ENCODE measurements at places on chromosomes 2 and 18. TPM values are rescaled to one million over a fixed set of nuclear protein-coding genes. Genes with fewer than 3 reads are reported as not detected.
A peak's percentile ranks its signal among the peaks of the same experiment; 100 is the strongest.

- no peaks in the 10 kb centered on the region for H3K27me3 ChIP-seq
- DNase-seq: no peak
- H3K27ac ChIP-seq: no peak overlapping the region
- H3K36me3 ChIP-seq: no peaks in the 10 kb centered on the region
- no peaks in the 10 kb centered on the region for H3K4me1 ChIP-seq
These were observed 331 bp downstream of the SERPINE2 start for GRCh38 chr2:224038830-224039079.

DNA sequence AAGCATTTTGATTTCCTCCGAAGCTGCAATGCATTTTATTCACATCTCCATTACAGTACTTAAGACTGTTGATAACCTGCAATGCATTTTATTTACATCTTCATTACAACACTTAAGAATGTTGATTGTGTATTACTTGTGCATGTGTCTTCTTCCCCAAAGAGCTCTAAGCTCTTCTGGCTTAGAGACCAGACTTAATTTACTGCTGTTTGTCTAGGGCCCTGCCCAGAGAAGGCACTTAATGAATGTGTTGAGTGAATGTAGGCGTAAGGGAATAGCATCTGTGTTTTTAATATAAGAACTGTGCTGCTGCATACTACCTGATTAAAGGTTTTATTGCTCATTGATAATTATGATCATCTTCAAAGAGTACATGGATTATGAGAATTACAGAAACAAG lies 295.6 kb downstream of the ZNF385B start:
- no peaks in the 10 kb centered on the region for H3K36me3 ChIP-seq
- H3K27ac ChIP-seq: no peak overlapping the region
- no peak for DNase-seq
- H3K4me3 ChIP-seq: no peak overlapping the region

DNA sequence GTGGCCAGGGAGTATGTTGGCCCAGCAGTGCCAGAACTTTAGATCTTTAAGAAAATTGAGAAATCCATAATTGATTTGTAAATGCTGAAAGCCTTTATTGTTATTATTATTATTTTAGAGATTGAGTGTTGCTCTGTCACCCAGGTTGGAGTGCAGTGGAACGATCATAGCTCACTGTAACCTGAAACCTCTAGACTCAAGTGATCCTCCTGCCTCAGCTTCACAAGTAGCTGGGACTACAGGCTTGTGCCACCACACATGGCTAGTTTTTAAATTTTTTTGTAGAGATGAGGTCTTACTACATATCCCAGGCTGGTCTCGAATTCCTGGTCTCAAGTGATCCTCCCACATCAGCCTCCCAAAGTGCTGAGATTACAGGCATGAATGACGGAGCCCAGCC lies 143.2 kb upstream of the CCDC68 start:
- H3K36me3 ChIP-seq: no peaks in the 10 kb centered on the region
- no peak overlapping the region for H3K4me3 ChIP-seq
- H3K4me1 ChIP-seq: no peaks in the 10 kb centered on the region
- H3K27me3 ChIP-seq: no peaks in the 10 kb centered on the region

DNA sequence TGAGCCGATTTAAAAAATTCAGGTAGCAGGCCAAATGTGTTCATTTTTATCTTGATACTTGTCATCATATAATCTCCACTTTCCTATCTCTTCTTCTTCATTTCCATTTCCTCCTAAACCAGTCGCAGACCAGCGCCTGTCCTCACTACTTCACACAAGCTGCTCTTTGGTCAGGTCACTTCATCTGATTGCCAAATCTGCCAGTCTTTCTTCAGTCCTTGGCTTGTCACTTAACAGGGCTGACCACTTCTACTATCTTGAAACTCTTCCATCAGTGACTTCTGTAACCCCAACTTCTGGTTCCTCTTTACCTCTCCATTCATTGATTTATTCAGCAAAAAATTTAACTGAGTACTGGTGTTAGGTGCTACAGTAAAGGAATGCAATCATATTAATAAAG lies 18.0 kb upstream of the SPRED2 start:
- no peak overlapping the region for H3K4me3 ChIP-seq
- no peaks in the 10 kb centered on the region for H3K4me1 ChIP-seq
- no peaks in the 10 kb centered on the region for H3K36me3 ChIP-seq
- H3K27ac ChIP-seq: no peak overlapping the region

GRCh38 chr18:51339856-51340255 lies 142.4 kb upstream of the MEX3C start:
- H3K27ac ChIP-seq: no peak overlapping the region
- H3K36me3 ChIP-seq: no peaks in the 10 kb centered on the region
- no peak overlapping the region for H3K4me3 ChIP-seq
- no peaks in the 10 kb centered on the region for H3K4me1 ChIP-seq
- DNase-seq: no peak

GRCh38 chr18:59033974-59034373 lies 105.7 kb upstream of the SEC11C start:
- peak; percentile 22 for DNase-seq
- no peaks in the 10 kb centered on the region for H3K27me3 ChIP-seq
- no peaks in the 10 kb centered on the region for H3K36me3 ChIP-seq
- H3K4me1 ChIP-seq: no peaks in the 10 kb centered on the region

- H3K4me1 ChIP-seq: no peaks in the 10 kb centered on the region
- DNase-seq: no peak
These were observed 4.3 kb upstream of the INO80C start for GRCh38 chr18:35502052-35502451.

DNA sequence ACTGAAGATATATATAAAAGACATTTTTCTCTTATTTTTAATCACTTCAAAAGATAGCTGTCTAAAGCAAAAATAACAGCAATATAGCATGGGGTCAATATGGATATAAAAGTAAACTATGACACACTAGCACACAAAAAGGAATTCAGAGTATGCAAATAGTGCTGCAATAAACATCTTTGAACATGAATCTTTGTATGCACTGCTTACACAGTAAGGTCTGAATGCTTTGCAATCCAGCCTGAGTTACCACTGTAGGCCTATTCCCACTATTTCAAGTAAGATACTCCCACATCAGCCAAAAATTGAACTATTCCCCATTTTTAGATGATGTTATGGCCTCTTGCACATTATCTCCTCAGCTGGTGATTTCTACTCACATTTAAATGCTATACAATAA lies 27.4 kb upstream of the ERCC3 start:
- H3K27me3 ChIP-seq: no peaks in the 10 kb centered on the region
- H3K4me1 ChIP-seq: no peaks in the 10 kb centered on the region
- H3K36me3 ChIP-seq: peaks cover 67% of the 10 kb centered on the region
- H3K4me3 ChIP-seq: no peak overlapping the region

The SLC9A4 gene
- total RNA-seq: not detected

The CASP10 gene
- total RNA-seq: 7.8 TPM

The HOXD10 gene
- total RNA-seq: not detected

The TXNL1 gene
- total RNA-seq: 12.3 TPM

The HK2 gene
- total RNA-seq: 6.8 TPM

All from ascending aorta (tissue), 2 donors.